ENCODE measurements at places on chromosomes 1 and 21.
A peak's percentile ranks its signal among the peaks of the same experiment; 100 is the strongest.

GRCh38 chr1:167207940-167208623 lies 12.6 kb upstream of the POU2F1 start:
- DNase-seq: no peak

- no peak for DNase-seq
These were observed 77.4 kb upstream of the SLFNL1 start for GRCh38 chr1:41098730-41099460.

DNA sequence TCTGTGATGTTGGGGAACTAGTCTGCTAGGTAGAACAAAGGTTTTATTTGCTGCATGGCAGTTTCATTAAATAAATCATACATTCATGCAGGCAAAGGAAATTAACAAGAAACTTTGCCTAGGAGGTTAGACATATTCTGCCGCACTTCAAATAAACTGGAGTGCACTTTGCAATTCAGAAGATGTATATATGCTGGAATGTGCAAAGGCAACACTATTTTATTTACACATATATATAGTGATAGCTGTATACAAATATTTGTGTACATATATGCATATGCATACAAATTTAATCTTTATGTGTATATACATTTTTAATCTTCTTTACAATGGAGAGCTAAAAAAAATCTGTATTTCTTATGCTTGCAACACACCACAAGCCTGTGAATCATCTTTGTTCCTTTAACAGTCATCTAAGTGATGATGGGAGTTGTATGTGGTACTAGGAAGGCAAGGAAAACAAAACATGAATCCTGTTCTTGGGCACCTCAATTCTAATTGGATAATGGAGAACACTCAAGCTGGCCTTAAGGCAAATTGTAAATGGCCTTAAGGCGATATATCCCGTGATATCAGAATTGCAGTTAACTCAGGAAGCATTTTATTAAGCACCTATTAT lies 605.8 kb upstream of the CAMK1G start:
- no peak for DNase-seq

DNA sequence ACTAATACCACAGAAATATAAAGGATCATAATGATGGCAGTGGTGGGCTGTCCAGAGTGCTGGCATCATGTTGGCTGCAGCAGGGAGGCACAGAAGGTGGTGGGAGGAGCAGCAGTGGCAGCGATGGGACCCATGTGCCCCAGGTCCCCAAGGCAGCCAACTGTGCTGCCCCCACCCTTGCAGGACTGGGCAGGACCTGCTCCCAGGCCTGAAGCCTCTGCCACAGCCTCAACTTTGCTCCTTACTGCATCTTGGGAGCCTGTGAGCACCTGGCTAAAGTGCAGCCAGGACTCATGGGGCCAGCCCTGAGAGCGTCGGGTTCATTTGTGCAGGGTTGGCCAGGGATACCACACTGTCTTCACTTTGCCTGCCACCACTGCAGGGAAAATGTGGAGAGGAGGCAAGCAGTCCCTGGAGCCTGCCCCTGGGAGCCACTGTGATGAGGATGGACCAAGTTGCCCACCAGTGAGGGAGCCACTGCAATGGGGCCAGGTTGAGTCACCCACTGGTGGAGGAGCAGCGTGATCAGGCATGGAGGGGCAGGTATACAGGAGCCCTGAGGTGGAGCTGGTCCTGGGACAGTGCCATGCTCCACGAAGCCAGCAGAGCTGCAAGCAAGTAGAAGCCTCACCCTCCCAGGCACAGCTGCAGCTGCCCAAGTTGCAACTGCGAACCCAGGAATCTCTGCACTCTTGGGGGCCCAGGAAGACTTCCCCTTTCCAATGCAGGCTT lies 25.3 kb upstream of the DENND1B start:
- DNase-seq: no peak

- DNase-seq: no peak
These were observed 7.0 kb downstream of the EPHX1 start for GRCh38 chr1:225816643-225817538.

- DNase-seq: no peak
These were observed 86.8 kb downstream of the ATP1B1 start for GRCh38 chr1:169193191-169193850.

DNA sequence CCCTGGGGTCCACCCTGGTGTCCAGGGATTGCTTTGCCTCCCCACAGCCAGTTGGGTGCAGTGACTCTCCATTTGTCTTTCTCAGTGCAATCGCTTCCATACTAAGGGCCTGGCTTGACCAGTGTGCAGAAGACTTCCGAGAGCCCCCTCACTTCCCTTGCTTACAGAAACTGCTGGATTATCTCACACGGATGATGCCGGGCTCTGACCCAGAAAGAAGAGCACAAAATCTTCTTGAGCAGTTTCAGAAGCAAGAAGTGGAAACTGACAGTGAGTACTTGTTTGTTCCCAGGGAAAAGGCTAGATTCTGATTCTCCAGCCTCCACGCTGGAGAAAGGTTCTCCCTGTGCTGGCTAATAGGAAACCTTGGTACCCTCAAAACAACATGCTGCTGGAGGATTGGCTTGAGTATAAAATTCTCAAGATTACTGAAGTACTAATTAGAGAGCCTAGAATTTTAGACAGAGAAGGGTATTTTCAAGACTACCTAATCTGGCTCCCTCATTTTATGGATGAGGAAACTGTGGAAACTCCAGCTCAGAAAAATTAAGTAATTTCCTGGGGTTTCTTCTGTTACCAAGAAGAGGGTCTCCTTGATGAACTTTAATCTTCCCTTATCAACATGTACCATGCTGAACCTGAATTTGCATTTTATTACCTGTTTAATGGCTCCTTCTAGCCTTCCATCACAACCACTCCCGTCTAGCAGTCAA lies 75.8 kb downstream of the RGL1 start:
- no peak for DNase-seq

- no peak for DNase-seq
These were observed 16.3 kb downstream of the PADI3 start for GRCh38 chr1:17265162-17265561.

- no peak for DNase-seq
These were observed 82.7 kb upstream of the KCTD3 start for GRCh38 chr1:215484171-215484939.

DNA sequence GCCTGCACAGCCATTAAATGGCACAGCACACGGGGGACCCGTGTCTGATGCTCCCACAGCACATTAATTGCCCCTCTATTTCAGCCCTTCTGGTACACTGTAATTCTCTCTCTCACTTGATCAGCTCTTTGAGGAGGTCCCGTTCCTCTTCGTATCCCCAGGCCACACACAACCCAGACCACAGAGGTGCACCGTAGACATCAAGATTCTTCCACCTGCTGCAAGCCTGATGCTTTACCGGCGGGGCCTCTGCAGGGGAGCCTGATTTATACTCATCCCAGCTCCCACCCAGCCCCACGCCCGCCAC lies 759 bp downstream of the SMYD3 start:
- DNase-seq: no peak

DNA sequence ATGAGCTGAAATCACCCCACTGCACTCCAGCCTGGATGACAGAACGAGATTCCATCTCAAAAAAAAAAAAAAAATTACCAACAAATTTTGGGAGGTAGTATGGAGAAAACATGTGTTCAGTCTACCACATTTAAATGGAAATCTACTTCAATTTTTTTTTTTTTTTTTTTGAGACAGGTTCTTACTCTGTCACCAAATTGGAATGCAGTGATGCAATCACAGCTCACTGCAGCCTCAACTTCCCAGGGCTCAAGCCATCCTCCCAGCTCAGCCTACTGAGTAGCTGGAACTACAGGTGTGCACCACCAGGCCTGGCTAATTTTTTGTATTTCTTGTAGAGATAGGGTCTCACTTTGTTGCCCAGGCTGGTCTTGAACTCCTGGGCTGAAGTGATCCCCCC lies 82.1 kb downstream of the GFI1 start:
- no peak for DNase-seq

- DNase-seq: no peak
These were observed 2.5 kb downstream of the SLC25A34 start for GRCh38 chr1:15738416-15739113.

GRCh38 chr1:204503122-204503912 lies 8.7 kb upstream of the PIK3C2B start:
- peak; percentile 85 for DNase-seq

GRCh38 chr1:197686702-197687355 lies 88.5 kb downstream of the DENND1B start:
- no peak for DNase-seq

DNA sequence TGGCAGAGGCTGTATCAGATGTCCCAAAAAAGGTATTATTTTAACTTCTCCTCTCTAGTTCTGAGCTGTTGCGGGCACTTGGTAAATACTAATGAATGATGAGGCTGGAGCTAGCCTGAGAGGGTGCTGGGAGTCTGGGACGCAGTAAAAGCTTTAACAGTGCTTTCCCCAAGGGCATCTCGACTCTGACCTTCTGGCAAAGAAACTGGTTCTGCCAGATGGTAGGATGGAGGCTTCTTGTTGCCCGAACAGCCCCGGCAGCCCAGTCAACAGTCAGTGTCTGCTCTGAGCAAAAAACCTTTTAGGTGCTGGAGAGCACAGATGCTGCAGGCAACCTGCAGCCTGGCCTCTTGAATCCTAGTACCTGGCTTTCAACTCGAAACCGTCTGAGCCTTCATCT lies 2.5 kb upstream of the PNRC2 start:
- DNase-seq: no peak

DNA sequence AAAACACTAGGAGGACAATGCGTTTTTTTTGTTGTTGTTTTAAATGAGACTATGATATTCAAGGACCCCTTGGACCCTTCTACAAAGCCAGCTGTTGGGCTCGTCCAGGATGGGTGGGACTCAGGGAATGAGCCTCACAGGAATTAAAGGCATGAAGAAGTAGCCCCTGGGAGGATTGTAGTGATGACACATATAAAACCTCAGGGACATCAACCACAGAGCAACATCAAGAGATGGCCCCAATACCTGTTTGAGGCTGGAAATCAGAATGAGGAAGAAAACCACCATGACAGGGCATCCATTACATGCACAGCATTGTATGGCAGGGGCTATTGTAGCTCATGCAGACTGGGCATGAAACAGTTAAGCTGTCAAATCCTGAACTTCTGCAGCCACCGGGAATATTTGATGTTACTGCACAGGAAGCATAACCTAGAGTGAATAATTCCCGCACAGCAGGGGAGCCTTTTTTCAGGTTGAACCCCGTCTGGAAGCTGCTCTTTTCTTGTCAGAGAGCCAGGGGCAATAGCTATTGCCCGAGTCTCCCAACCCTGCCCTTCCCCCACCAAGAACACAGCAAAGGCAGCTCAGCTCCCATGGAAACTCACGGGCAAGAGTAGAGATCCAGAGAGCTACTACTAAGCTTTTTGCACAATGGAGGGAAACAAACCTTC lies 140.2 kb upstream of the FGGY start:
- no peak for DNase-seq

DNA sequence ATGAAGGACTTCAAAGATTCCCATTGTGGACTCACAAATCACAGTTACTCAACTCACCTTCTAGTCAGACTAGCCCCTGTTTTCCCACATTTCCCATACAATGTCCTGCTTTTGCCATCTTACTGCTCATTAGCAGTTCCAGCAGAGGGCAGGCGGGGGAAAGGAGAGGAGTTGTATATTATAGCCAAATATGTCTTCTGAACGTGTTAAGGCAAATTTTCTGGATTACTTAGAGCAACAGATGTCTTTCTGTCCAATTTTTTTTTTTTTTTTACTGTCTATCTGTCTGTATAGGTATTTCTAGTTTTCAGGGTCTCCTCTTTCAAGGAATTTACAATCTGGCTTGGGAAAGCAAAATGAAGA lies 29.9 kb upstream of the DDAH1 start:
- no peak for DNase-seq

- DNase-seq: no peak
These were observed 107.9 kb downstream of the ZNF648 start for GRCh38 chr1:181953596-181953995.

- no peak for DNase-seq
These were observed 69.6 kb downstream of the UBIAD1 start for GRCh38 chr1:11342621-11343032.

GRCh38 chr1:77498918-77499317 lies 183.5 kb downstream of the ZZZ3 start:
- DNase-seq: no peak

GRCh38 chr21:41868062-41868710 lies 11.0 kb downstream of the PRDM15 start:
- DNase-seq: peak; percentile 65

- DNase-seq: no peak
These were observed 30.6 kb upstream of the COL6A1 start for GRCh38 chr21:45950740-45951515.

GRCh38 chr1:43919906-43920305 lies 13.7 kb upstream of the ARTN start:
- DNase-seq: no peak

DNA sequence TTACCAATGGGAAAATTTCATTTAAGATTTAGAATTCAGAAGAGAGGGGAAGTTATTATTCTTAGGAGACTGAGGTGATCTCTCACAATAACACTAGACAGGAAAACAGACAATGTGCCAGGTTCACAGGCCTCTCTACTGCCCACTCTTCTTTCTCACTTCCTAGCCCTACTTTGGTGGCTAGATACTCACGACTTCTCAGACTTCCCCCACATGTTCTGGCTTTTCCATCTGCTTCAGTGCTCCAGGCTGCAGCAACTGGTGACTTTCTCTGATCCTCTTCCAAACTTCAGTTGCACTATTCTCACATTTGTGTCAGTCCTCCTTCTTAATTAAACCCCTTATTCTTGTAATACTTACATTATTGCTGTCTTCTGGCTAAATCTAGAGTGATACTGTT lies 208.7 kb upstream of the KCTD3 start:
- no peak for DNase-seq

GRCh38 chr1:227174164-227174563 lies 144.1 kb downstream of the CDC42BPA start:
- DNase-seq: no peak

- no peak for DNase-seq
These were observed 99.4 kb upstream of the ARHGEF16 start for GRCh38 chr1:3355089-3355488.

DNA sequence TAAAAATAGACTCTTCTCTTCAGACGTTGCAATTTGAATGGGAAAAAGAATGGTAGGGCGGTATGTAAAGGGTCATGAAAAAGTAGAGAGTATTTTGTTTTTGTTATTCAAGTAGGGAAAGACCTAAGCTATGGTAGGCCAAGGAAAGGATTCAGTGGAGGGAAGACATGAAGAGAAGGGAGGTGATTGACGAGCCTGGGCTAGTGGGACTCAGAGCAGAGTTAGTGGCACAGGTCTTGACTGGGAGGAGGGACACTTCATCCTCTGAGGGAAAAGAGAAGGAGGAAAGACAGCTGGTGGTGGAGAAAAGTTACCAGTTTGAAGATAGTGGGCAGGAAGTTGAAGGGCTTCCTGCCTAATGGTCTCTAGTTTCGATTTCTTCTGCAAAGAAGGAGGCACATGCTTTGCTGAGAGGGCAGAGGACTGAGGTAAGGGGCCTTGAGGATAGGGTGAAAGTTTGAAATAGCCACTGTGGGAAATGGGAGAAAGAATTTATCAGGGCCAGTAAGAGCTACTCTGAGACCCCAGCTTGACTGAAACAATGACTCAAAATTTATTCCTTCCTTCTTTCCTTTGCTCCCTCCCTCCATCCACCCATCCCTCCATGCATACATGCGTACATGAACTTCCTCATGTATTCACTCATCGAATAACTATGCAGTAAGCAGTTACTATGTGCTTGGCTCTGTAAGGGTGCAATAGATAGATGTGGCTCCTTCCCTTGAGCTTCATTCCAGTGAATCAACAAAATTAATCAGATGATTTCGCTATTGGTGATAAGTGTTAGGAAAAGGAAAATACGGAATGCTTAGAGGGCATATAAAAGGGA lies 4.2 kb downstream of the CD48 start:
- peak; percentile 57 for DNase-seq
